ENCODE measurements at places on chromosomes 1 and 21.

- no peak for DNase-seq
These were observed 616.7 kb upstream of the PTBP2 start for GRCh38 chr1:96104906-96105305.

GRCh38 chr21:45876381-45877170, 105.0 kb upstream of the COL6A1 start:
- DNase-seq = no peak

- peak; percentile 63 for DNase-seq
These were observed 24.4 kb downstream of the C1orf141 start for GRCh38 chr1:67110352-67110751.

DNA sequence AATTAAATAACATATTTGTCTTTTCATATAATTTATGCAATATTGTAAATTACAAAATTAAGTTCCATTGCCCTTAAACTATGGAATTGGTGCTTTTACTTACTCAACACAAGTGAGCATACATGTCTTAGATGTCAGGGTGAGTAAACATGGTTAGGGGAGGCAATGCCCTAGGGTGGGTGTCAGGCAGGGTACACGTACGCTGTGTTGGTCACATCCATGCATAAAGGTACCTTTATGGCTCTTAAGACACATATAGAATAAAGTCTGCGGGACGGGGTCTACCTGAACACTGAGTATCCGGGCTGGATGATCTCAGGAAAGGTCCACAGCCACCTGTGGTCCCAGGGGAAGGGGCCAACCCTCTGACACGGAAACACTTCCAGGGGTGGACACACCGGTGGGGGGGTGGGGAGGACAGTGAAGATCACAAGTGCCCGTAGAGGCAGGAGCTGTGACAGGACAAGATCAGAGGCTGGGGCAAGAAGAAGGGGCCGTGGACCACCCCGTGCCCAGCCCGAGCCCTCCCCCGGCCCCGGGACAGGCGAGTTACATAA, 720 bp downstream of the LIN9 start:
- DNase-seq = peak; percentile 45

- no peak for DNase-seq
These were observed 12.0 kb downstream of the F11R start for GRCh38 chr1:161008869-161009510.

- no peak for DNase-seq
These were observed 85.3 kb downstream of the CAMTA1 start for GRCh38 chr1:6870571-6870970.

DNA sequence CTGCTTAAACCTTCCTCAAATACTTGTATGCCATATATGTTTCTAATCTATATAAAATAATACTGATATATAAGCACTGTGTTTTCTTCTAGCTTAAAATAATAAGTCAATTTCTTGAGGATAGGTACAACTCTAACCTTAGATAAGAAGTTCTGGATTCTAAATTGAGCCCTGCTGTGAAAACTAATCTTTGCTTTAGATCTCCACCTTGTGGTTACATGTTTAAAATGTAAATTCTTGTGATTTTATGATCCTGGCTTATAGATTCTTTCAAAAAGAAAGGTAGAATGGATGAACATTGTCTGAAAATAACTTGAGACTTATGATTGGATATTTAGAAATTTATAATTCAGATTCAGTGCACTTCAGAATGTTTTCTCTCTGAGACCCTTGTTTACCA, 38.9 kb upstream of the HMCN1 start:
- DNase-seq = peak; percentile 61

- DNase-seq = no peak
These were observed 80.4 kb downstream of the ITPKB start for GRCh38 chr1:226658546-226659125.

DNA sequence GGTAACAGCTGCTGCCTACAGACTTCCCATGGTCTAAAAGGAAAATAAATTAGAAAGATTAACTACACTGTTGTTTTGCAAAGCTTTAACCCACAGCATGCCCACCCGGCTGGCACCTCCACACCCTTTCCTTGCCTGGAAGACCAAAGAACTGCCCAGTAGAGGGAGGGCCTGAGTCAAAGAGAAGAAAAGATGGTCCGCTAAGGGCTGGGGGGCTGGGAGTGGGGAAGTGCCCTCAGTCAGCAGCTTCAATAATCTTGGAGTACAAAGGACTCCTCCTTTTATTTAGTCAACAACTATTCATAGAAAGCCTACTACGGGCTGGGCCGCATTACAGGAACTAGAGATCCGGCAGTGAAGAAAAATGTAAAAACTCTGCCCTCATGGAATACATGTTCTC, 40.6 kb downstream of the ERI3 start:
- DNase-seq = no peak

GRCh38 chr1:2192031-2192995, 2.3 kb downstream of the FAAP20 start:
- no peak for DNase-seq

- DNase-seq = no peak
These were observed 52.8 kb upstream of the IFFO2 start for GRCh38 chr1:19009126-19009881.

GRCh38 chr1:243848858-243849420, 1.1 kb downstream of the AKT3 start:
- DNase-seq = no peak

DNA sequence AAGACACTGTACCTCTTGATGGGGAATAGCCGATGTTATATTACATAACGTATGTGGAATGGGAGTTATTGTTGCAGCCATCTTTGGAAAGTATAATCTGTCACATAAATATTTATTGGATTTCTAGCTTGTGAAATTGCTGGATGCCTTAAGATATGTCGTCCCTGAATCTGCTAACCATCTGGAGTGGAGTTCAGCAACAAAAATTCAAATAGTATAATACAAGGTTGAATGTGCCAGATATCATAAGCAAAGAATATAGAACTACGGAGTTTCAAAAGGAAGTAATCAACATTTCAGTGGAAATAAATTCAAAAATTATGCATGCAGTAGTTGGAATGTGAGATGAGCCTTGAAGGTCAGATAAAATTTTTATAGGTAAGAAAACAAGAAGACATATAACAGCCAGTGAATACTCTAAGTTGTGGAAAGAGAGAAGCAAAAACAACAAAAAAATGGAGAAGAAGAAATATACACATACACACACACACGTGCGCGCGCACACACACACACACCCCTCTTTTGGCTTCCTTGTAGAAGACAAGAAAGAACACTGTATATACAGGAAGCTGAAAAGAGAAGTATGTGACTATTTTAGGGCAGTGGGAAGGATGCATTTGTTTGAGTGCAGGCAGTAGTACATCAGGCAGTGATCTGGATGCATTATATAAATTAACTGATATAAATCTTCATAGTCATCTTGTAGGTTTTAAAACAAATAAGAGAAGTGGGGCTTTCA, 516.7 kb downstream of the KCNT2 start:
- no peak for DNase-seq

- no peak for DNase-seq
These were observed 79.1 kb upstream of the PGD start for GRCh38 chr1:10319750-10320149.

DNA sequence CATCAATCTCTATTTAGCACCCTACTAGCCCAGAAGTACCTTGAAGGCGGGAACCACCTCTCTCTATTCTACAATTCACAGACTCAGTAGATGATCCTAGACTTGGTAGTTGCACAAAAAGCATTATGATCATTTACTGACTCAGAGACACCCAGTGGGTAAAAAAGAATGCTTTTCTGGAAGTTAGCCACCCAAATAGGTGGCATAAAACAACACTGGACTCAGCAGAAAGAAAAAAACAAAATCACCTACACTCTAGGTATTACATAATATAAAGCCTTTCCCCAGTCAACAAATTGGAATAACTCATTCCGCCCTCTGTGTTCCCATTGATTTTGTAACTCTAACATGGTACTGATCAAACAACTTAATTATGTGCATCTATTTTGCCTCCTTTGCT, 126.3 kb downstream of the PTPN14 start:
- no peak for DNase-seq

DNA sequence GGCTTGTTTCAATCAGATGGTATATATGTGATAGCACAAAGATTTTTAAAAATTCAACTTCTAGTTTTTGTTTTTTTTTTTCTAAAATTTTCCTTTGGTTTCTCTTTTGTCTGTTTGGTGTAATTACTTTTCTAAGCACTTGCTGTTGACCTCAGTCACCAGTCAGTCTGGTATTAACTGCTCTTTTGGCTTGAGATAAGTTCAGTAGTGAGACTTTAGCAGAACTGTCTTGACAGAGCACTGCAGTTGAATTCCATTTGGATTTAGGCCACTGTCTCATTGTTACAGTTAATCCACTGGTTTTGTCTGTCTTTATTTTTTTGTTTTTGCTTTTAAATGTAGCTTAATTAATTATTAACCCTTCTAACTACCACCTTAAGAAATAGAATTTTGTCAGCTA, 36.2 kb downstream of the OSBPL9 start:
- no peak for DNase-seq

GRCh38 chr1:53320646-53321045, 7.2 kb downstream of the LRP8 start:
- DNase-seq = no peak

GRCh38 chr1:24912376-24913273, 17.5 kb downstream of the RUNX3 start:
- no peak for DNase-seq

GRCh38 chr1:32031578-32032274, 18.1 kb downstream of the KHDRBS1 start:
- DNase-seq = no peak

GRCh38 chr1:35030756-35031446, 844 bp downstream of the ZMYM6 start:
- peak; percentile 61 for DNase-seq

GRCh38 chr1:181010789-181011188, 11.9 kb downstream of the STX6 start:
- DNase-seq = no peak

DNA sequence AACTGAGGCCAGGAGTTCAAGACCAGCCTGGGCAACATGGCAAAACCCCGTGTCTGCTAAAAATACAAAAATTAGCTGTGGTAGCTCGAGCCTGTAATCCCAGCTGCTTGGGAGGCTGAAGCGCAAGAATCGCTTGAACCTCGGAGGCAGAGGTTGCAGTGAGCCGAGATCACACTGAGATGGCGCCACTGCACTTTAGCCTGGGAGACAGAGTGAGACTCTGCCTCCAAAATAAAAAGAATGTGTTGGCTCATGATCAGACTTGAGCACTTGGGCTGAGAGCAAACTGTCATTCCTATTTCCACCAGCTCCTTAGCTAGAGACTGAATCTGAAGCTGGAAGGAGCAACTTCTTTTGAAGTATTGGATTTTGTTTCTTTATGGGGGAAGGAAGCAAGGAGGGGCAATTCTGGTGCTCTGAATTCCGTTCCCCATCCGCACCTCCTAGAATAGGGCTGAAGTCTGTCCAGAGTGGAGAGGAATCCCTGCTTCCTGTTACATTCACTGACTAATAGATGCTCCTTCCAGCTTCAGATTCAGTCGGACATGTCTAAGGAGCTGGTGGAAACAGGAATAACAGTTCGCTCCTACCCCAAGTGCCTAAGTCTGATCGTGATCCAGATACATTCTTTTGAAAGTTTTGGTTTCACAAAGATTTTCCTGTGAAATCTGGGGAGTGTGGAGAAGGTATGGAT, 3.8 kb downstream of the ZNF672 start:
- DNase-seq = peak; percentile 63

- no peak for DNase-seq
These were observed 30.8 kb upstream of the DNAJC6 start for GRCh38 chr1:65278376-65279069.

DNA sequence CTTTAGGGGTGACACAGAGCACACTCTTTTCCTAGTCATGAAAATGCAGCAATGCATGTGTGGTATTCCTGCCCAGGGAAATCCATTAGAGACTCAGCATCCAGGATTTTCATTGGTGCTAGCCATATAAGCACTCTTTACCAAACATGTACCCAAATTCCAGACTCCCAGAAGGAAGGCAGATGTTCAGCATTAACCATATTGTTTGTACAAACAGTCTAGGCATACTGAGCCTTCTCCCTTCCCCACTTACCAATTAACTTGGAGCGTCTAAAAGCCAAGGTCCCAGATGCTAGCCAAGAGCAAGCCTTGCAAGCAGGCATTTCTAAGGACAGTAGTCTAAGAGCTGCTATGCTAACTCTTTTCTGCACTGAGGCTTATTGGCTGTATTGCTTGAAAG, 27.9 kb downstream of the ZBED6 start:
- no peak for DNase-seq

DNA sequence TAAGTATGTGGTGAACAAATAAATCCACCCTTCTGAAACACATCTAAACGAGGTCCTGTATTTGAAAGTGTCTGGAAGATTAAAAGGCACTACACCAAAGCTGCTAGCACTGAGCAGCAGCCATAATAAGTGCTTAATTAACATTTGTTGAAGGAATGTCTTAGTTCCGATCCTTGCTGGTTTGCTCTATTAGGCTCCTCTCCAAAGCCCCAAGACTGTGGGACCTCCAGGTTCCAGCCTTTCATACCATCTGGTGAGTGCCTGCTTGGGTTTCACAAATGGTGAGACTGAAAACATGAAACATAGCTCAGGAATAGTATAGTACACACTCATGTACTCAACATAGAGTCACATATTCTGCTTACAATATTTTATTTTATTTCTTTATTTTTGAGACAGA, 640 bp upstream of the CYP2J2 start:
- no peak for DNase-seq

DNA sequence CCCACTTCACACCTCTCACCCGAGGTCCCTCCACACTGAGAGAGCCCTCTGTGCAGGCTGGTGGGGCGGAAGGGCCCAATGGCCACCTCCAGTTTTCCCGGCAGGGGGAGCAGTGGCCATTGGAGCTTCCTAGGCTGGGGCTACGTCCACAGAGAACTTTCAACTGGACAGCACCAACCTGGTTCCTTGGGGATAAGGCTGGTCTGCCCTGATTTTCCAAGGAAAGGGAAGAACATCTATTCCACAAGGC, 20.3 kb upstream of the LAPTM5 start:
- no peak for DNase-seq

DNA sequence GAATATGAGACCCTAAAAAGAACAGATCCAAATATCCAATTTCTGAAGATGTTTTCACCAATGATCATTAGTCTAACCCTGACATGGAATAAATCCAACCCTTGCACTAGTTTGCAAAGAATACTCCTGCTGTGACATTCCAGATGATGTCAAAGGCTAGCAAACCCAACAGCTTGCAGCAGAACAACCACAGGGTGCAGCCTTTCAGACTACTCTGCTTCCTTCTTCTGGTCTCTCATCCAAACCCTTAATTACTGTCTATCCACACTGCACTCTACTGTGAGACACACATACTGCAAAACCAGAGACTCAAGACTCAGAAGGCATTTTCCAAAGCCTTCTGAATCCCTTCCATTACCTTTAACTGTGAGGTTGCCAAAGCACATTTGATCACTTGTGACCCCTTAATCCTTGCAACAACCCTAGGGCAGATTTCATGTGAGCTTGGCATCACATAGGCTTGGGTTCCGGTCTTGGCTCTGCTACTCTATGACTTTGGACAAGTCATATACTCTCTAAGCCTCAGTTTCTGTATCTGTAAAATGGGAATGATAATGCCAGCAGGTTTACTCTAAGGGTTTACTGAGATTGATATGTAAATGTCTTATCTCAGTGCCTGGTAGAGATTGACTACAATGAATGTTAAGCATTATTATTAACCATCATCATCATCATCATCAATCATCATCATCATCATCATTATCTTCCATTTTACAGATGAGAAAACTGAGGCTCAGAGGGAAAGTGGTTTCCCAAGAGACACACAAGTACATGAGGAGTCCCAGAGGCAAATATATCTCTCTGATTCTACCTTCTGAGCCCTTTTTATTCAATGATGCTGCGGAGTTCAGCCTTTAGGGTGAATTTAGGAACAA, 94.5 kb downstream of the SYF2 start:
- DNase-seq = no peak
